ENCODE measurements at places on chromosomes 3 and 15.
A peak's percentile ranks its signal among the peaks of the same experiment; 100 is the strongest.

GRCh38 chr3:139117136-139117675 lies 72.5 kb upstream of the PRR23C start:
- DNase-seq, result no peak

GRCh38 chr3:162134571-162134970 lies 638.0 kb downstream of the OTOL1 start:
- DNase-seq, result no peak

GRCh38 chr3:153138276-153139210 lies 23.5 kb upstream of the RAP2B start:
- DNase-seq, result peak; percentile 3

GRCh38 chr3:185103359-185104127 lies 49.3 kb downstream of the C3orf70 start:
- DNase-seq, result no peak

GRCh38 chr3:5194801-5195509 lies 7.4 kb downstream of the EDEM1 start:
- DNase-seq, result peak; percentile 65

Measured in CD4-positive, alpha-beta T cell treated with Interleukin-6 at 100 ng/mL for 8 hours (primary cell).